ENCODE measurements at places on chromosomes 1 and 21.

DNA sequence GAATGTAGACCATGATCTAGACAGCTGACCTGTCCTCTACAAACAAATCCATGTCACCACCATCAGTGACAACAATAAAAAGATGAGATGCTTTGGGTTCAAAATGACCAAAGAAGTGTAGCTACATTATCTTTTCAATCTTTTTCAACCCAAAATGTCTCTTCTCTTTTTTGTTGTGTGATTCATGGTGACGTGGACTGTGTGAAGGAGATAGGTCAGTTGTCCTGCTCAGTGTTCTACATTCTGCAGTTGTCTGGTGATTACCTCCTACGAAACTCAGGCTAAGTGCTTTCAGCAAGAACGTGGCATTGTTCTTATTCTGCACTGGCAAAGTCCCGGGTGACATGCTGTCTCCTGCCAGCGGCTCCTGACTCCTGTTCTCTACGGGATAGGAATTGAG, 73.1 kb downstream of the PRKAB2 start:
- DNase-seq: no peak

GRCh38 chr1:212482637-212483441, 50.1 kb downstream of the NENF start:
- peak; percentile 95 for DNase-seq

DNA sequence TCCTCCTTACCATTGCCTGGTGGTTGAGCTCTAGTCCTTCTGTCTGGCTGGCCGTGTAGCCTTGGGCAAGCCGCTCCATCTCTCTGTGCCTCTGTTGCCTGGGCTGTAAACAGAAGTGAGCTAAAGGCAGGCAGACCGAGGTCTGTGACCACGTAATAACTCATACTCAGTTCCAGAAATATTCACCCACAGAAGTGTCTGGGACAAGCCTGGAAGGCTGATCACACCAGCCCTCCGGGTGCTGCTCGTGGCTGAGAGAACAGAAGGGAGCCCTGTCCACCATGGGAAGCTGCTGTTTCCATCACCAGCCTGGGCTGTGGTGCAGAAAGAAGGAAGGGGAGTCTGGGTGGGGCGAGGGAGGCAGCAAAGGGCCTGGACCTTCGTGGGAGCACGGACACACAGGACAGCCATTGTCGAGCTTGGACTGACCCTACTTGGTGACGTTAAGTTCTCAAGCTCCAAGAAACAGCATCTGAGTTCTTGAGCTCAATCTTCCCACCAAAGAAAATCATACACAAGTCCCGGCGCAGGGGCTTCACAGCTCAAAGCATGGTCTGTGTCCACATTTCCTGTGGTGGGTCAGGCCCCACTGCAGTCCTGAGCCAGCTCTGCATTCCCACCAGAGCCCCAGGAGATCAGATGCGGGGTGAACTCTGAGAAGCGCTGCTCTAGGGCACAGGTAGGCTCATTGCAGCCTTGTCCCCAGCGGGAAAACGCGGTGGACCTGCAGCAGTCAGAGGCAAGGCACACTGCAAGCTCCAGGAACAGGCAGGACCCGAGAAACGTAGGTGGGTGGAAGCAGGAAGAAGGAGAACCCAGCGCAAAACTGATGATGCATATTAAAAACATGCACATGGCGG, 61.8 kb downstream of the RUNX3 start:
- no peak for DNase-seq

DNA sequence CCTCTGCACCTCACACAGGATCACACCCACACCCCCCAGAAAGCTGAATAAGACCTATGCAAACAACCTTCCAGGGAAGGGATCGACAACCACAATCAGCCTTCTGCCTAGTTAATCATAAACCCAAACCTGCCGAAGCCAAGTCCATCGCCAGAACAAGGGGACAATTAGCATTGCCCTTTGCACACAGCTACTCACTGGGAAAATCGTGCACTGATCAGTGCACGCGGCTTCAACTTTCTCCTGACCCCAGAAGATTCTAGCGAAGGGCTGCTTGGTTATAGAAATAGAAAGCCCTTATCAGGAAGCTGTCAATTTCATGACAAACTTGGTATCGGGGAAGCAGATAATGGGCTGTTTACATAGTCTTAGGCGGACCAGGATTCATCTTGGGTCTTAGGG, 29.5 kb downstream of the RUNX1 start:
- DNase-seq: peak; percentile 85

DNA sequence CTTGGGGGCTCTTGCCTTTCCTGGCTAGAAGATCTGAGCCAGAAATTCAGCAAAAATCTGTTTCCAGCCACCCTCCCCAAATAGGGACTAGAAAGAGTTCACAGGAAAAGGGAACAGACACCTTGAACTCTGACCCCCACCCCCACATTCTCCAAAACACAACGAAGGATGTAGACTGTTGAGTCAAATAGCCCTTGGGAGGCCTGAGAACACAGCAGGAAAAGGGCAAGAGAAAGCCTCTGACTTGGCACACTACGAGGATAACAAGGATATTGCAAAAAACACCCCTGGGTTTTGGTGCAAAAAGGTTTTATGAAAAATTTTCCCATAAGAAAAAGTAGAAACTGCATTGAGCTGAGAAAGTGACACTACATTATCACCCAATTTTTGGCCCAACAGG, 1.9 kb upstream of the YRDC start:
- no peak for DNase-seq

GRCh38 chr1:115099693-115100050, 10.4 kb upstream of the TSPAN2 start:
- no peak for DNase-seq

DNA sequence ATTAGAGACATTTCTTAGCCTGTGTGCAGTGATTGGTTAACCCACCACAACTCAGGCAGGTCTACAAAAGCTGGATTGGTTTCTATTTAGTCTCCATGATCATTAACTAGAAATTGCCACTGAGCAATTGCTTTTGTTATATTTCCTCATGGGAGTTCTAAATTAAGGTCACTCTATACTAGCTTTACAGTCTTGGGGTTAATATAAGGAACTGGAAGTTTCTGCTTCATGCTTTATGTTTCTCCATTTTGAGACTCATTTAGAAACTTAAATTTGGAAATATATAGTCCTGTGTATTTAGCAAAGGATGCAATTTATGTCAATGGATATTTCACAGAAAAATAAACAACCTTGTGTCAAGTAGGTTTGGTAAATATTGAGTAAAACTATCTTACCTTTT, 137.5 kb downstream of the HLX start:
- no peak for DNase-seq

DNA sequence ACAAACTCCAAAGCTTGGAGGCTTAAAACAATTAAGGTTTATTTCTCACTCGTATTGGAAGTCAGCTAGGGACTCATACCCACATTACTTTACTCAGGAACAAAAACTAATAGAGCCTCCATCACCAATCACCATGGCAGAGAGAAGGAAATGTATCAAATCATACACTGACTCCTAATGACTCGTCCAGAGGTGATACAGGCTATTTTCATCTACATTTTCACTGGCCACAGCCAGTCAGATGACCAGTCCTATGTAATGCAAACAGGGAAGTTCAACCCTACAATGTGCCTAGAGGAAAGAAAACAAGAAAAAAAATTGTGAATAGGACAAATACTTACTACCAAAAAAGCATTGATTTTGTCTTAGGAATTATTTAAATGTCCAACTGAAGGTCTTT, 110.3 kb downstream of the SEC16B start:
- DNase-seq: no peak

- DNase-seq: no peak
Observed at GRCh38 chr1:172777767-172778166, 118.9 kb downstream of the FASLG start.

- no peak for DNase-seq
Observed at GRCh38 chr1:202965422-202965821, 1.6 kb downstream of the CYB5R1 start.

DNA sequence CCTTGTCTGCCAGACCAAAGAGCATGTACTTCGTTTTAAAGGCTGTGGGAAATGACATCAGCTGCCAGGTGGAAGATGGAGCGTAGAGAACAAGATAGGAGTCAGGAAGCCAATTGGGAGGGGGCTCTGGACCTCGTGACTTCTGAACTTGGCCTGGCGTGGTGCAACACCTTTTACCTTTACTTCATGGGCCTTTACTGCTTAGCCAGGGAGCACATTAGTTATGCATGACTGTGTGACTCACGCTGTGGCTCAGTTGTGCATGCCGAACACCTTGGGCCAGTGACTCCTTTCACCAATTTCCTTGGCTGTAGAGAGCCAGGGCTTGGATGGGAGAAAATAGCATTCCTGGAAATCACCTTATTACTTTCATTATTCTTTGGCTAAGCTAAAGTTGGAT, 7.2 kb downstream of the XCL1 start:
- DNase-seq: no peak

- DNase-seq: no peak
Observed at GRCh38 chr1:117261424-117261785, 50.7 kb upstream of the VTCN1 start.

GRCh38 chr1:42567038-42567437, 91.2 kb upstream of the PPIH start:
- no peak for DNase-seq

GRCh38 chr21:13937236-13937635, 273.5 kb downstream of the LIPI start:
- no peak for DNase-seq

DNA sequence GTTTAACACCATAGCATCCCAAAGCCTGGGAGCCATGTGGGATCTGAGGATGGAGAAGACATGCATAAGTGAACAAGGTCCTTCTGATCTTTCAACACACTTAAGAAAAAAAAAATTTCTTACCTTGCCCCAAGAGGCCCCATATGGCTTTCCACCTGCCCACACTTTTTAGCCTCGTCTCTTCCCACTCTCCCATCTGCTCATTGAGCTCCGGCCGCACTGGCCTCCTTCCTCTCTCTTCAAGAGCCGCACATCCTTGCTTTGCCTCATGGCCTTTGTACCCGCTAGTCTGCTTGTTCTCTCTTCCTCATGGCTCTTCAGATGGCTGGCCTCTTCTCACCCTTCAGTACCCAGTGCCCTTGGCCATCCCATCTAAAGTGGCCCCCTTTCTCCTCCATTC, 70.2 kb upstream of the PDE4B start:
- no peak for DNase-seq

DNA sequence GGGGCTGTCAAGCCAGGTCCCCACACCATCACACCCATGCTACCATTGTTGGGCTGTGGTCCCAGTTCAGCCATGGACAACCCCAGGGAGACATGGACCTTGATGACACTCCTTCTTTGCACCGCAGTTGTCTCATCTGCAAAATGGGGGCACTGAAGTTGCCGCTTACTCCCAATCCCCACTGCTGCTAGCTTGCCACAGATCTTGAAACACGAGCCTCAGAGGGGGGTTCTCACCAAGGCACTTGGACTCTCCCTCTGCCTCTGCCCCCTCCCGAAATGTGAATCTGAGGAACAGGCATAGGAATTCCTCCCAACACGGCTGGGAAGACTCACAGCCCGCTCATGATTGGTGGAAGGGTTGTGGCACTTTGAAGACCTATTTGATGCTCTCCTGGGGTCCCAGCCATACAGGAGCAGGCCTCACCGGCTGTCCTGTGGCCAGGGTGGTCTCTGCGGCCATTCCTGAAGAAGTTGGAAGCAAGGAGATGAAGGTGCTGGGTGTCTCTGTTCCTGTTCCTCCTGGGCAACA, 31.1 kb downstream of the RUNX3 start:
- no peak for DNase-seq

GRCh38 chr1:219144658-219145315, 28.9 kb upstream of the LYPLAL1 start:
- no peak for DNase-seq

- no peak for DNase-seq
Observed at GRCh38 chr1:228142155-228142691, 2.1 kb downstream of the GUK1 start.

DNA sequence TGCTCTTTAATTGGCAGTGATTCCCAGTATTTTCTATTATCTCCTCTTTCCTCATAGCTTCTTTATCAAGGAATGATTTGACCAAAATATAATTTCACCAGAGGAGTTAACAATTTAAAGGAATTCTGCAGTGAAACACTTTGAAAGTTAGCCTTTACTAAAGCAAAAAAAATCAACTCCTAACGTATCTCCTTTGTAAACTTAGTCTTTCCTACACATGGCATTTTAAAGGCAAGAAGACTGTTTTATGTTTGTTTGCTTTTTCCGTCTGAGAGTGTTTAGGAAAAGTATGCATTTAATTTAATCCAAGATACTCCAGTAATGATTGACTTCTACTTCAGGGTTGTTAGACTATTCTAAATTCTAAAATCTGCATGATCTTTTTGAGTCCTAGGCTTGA, 15.9 kb downstream of the ATP6V1G3 start:
- DNase-seq: no peak

GRCh38 chr1:163131981-163132380, 62.8 kb downstream of the RGS4 start:
- DNase-seq: no peak

- DNase-seq: no peak
Observed at GRCh38 chr1:244821134-244821533, 14.3 kb upstream of the COX20 start.

GRCh38 chr1:154441241-154441888, 36.2 kb downstream of the IL6R start:
- DNase-seq: no peak

DNA sequence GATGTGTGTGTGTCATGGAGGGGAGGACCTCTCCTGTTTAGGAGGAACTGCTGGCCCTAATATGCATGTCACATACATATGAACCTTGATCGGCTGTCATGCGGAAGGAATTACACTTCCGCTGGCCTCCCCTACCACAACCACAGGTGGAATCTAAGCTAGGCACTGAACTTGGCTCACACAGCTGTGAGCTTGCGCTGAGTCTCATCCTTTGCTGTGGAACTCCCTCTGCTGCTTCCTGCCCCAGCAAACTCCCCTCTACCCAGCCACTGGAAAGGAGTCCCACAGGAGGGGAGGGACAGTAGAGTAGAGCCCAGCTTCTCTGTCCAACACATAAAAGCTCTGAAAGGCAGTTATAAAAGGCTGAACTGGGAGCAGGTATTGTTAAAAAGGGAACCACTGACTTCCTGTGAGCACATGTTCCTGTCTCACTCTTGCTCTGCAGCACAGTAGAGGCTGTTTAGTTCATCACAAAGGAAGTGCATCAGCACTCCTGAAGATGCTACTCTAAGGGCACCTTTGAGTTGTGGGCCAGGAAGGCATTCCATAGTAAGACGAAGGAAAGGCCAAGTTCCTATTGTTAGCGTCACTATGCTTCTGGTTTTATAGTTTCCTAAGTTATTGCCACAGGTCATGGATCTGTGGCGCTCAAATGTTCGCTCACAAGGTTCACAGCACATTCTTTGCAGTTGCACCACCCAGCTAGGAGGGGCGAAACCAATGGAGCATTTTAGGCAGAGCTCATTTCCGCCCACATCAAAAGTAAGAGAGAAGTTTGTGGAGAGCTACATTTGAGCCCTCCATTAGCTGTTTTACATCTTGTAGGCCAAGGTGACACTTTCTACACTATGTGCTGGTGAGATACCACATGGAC, 17.7 kb upstream of the PTPRC start:
- peak; percentile 98 for DNase-seq

DNA sequence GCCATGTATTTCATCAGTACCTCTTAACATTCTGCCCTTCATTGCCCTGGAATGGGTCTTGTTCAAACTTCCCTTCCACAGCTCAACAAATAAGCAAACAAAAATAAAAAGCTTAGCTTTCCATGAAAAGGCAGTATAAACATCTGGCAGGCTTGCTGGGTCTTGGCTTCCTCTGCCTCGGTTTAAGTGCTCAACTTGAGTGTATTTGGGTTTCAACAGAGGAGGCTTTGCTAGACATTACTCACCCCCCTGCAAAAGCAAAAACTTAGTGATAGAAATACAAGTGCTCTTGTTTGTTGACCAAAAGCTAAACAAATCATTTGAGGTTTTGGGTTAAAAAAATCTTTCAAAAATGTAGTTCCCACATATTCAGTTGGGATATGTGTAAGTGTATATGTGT, 518.5 kb downstream of the PLPP3 start:
- DNase-seq: no peak
